ENCODE measurements at places on chromosomes 11 and 22. TPM values are rescaled to one million over a fixed set of nuclear protein-coding genes. Genes with fewer than 3 reads are reported as not detected.

DNA sequence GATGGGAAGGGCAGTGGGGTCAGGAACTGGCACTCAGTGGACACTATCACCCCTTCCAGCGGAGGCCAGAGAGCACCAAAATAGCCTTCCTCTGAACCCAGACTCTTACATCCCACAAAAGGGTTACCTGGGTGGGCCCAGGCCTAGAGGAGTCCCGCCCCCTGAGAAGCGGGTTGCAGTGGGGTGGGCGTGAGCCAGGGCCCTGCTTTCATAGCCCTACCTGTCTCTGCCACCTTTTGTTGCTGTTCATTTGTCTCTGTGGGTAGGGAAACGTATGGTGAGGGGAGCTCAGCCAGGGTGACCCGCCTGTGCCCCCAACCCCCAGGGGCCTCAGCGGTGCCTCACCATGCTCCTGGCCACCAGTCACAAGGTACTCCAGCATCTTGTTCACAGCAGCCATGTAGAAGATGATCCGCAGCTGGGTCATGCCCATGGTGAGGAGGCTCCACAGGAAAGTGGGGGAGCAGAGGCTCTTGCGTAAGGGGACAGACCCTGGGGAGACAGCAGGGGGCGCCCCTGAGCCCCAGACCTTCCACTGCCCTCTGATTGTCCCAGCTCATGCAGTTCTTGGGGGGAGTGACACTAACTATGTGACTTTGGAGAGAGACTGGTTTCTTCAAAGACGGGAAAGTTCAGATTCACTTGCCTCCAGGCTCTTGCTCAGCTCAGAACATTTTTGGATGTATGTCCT is 24.0 kb downstream of the SLC43A1 start:
- DNase-seq: peak; percentile 53

DNA sequence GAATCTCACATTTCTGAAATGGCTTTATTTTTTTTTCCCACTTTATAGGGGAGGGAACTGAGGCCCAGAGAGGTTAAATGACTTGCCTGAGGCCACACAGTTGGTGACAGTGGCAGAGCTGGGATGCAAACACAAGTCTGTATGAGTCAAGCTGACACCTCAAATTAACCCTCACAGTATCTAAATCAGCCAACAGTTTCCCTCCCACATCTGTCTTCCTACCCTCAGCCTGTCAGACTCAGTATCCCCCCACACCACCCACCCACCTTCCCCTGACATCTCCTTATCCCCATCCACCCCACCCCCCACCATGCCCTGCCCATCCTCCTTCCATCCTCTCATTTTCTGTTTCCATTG is 95.2 kb downstream of the TP53I11 start:
- DNase-seq: no peak

- DNase-seq: peak; percentile 14
Measured at GRCh38 chr11:117822074-117823033, 2.2 kb downstream of the FXYD2 start.

GRCh38 chr11:65891219-65892136 is 1.0 kb downstream of the CCDC85B start:
- DNase-seq: peak; percentile 49

GRCh38 chr11:84714316-84714780 is 912.8 kb downstream of the DLG2 start:
- peak; percentile 73 for DNase-seq

GRCh38 chr11:44557464-44557863 is 8.0 kb upstream of the CD82 start:
- DNase-seq: no peak

The PNPLA2 gene
- 46.2 TPM for polyA plus RNA-seq

The UBQLN3 gene
- polyA plus RNA-seq: not detected
